WERI-Rb-1 (cell line): ENCODE measurements at places on chromosomes 5 and 9.

DNA sequence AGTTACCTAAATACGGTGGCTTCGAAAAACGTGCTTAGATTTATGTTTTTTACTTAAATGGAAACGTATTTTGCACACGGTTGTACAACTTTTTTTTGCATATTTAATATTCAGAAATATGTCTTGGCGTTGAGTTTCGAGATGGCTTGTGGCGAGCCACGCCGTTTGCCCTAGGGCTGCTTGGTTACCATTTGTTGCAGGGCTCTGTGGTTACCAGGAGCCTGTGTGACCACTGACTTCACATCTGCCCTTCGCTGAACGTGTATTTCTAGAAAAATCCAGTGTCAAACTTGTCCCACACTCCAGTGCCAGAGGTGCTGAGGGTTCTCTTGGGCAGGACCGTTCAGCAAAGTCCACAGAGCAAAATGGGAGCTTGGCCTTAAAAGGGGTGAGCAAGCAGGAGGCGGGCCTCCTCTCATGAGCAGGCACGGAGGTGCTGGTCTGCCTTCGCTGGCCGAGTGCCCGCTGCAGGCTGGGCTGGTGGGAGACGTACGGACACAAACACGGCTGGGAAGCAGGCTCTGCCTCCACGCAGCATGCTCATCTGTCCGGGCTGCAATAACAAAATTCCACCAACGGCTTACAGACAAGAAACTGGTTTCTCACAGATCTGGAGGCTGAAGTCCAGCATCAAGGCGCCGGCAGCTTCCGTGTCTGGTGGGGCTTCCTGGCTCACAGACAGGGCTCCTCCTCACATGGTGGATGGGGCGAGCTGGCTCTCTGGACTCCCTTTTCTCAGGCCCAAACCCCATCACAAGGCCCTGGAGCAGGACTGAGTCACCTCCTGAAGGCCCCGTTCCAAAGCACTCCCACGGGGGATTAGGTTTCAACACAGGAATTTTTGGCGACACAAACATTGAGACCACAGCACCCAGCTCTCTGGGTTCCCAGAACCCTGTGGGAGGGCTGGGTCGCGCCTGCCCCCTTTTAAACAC is 5.4 kb downstream of the MRPL36 start:
- no peak for DNase-seq

- DNase-seq = peak; percentile 97
Measured at GRCh38 chr5:149422366-149423048, 43.4 kb upstream of the IL17B start.

DNA sequence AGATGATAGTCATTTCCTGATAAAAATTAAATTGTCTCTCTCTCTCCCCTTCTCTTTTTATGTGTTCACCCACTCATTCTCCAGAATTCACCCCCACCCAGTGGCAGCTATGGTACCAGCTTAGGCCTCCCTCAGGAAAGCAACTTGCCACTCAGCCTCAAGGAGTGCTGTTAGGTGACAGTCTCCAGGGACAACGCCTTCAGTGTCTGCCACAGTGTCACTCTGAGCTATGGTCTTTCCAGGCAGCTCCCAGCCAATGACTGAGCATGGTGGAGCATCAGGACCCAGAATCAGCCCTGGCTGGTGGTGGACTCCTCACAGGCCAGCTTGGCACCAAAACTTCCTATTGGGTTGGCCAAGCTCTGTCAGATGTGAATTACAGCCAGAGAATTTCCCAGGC is 140.9 kb upstream of the PIK3R1 start:
- peak; percentile 12 for DNase-seq

DNA sequence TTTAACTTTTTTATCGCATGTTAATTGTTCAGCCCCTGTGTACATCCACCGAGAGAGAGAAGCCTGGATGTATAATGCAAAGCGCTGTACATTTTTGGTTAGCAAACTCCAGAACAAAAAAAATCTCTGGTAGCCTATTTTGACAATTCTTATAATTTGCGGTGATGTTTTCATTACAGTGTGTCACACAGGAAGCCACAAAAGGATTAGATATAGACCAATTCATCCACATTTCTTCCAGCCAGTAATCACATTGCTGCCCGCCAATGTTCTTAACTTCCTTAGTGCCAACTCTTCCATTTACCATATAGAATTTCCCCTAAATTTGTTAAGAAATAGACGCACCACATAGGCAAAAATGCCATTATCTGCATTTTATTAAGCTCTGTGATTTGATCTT is 435.6 kb downstream of the EFNA5 start:
- no peak for DNase-seq

- DNase-seq = no peak
Measured at GRCh38 chr9:35667939-35668338, 2.9 kb upstream of the ARHGEF39 start.

- no peak for DNase-seq
Measured at GRCh38 chr5:168646335-168646734, 67.2 kb upstream of the PANK3 start.

- peak; percentile 70 for DNase-seq
Measured at GRCh38 chr9:33921967-33922895, 105.3 kb downstream of the UBE2R2 start.

DNA sequence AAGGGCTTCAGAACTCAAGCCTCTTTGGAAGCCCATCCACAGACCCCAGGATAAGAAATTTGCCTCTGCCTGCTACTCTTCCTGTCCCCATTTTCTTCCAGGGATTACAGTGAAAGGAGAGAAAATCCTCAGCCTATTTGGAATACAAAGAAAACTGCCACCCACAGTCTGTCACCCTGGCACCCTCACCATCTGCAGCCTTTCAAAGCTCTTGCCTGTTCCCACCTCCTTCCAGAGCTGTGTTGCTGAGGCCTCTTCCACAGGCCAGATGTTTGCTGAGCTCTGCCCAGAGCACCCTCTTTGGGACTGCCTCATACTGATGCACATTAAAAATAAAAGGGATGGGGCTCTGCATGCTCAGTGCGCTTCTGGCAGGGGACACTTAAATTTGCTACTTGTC is 35.9 kb upstream of the TAF1L start:
- no peak for DNase-seq

DNA sequence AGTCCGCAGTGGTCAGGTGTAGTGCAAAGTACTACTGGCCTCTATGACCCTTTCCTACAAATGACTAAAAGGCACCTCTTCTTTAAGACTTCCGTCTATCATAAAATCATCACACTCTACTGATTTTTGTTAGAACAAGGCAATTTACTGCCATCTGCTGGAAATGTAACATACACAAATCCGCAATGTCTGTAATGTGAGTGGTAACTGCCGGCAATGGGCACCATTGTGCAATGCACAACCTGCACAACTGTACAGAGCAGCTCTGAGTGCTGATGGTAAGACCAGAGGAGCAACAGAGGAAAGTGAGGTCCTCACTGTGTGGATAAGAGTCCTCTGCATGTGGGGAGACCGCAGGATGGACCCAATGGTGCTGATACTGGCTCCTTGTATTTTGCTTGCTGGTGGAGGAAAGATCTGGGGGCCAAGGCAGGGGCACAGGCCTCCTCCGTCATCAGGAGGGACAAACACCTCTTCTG is 103.7 kb downstream of the ATPSCKMT start:
- DNase-seq = no peak

DNA sequence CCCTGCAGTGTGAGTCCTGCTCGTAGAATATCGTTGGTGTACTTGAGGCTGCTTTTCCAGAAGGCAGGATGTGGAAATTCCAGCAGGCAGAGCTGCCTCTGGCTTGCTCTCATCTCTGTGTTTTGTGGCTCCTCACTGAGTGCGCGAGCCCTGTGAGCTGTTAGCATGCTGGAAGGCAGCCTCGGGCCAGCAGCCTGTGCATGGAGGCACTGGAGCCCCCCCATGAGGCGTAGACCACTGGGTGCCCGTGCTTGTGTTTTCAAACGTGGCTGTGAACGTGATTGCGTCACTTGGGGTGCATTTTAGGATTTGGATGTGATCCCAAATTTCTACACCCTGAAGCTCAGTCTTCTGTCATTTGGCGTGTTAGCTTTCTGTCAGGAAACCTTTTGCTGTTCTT is 3.2 kb downstream of the WDR5 start:
- DNase-seq = no peak

GRCh38 chr9:137757613-137758029 is 120.0 kb upstream of the CACNA1B start:
- no peak for DNase-seq

DNA sequence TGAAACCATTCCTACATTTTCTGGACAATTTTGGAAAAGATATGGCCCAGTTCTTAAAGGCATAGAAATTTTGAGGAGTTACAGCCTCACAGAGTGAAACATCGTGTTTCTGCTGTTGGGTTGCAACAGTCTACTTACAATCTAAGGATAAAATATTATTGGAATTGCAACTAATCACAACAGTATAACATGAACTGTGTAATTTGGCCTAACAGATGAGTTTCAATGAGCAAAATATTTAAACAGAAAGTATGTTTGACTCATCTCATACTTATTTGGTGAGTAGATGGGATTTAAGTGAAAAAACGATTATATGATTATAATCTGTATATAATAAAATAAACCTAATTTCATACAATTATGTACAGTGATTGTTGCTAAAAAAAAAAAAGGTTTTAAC is 1061.8 kb downstream of the CDH12 start:
- no peak for DNase-seq

DNA sequence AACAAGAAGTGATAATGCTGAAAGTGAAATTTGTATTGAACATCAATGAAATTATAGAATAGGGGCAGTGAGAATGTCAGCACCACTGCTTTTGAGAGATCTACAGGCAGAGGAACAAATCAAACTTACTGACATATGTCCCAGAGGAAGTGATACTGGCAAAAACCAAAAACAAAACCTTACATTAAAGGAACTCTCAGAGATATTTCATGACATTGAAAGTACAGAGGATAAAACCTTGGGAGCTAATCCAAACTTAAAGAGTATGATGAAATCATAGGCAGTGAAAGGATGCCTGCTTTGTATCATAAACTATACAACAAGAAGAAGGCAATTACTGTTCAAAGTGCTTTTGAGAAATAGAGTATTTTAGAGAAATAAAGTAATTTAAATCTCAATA is 90.4 kb upstream of the SV2C start:
- DNase-seq = no peak
